ENCODE measurements at places on chromosomes 1 and 21.

DNA sequence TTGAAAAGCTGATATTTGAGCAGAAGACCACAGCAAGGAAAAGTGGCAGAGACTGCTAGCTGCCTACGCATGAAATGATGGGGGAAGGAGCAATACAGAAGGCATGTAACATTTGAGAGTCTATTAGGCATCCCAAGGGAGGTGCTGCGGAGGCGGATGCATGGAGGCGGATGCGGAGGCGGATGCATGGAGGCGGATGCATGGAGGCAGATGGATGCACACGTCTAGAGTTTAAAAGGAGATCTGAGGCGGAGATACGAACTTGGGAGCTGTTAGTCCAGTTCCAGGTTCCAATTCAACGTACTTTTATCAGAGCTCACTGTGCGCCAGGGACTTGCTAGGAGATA is 744 bp upstream of the DDX20 start:
- peak; percentile 24 for DNase-seq

GRCh38 chr1:201185527-201186128 is 5.0 kb upstream of the IGFN1 start:
- DNase-seq = no peak

GRCh38 chr1:147167365-147167764 is 4.9 kb downstream of the PRKAB2 start:
- no peak for DNase-seq

GRCh38 chr1:182404781-182405180 is 4.3 kb upstream of the TEDDM1 start:
- DNase-seq = no peak

DNA sequence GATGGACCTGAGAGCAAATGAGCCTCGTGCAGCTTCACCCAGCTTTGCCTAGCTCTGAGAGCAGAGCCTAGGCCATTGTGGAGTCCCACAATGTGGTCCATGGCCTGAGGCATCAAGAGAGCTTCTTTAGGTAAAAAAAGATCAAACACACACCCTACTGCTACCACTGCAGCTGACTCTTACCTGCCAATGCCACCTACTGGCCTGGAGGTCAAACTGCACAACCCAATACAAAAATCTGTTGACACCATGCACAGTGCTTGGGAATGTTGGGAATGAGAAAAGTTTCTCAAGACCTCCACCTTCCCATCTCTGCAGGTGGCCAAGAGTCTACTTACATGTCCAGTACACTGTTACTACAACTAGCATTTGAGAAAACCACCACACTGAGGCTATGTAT is 60.6 kb downstream of the UCHL5 start:
- no peak for DNase-seq

DNA sequence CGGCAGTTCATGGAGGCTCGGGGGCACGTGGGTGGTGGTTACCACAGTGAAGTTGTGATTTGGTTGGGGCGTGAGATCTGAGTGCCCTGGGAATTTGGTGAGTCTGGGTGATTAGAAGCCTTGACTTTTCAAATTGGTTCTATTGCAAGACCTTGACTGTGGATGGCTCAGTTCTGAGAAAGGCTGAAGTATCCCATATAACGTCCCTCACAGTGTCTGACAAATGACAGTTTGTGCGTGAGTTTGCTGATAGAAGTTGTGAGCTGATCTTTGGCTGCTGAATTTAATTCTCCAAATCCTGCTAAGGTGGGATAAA is 549 bp downstream of the MSH4 start:
- no peak for DNase-seq

DNA sequence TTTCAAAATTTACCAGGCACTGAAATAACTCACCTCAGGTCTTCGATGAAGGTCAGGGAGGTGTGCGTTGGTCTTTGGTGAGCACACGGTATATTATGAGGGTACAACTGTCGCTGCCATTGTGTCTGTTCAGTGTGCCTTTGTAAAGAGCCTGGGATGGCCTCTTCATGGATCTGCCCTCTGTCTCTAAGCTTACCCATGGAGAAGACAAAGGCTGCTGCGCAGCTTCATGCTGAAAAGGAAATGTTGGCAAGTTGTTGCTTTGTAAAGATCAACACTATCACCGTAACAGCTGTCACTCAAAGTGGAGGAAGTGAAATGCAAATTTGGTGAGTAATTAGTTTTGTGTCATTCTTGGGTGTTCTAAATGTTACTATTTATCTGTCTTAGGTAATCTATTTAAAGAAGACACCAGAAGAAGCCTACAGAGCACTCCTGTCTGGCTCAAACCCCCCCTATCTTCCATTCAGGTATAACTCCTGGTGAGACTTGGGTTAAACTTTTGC is 71.6 kb downstream of the CDC14A start:
- DNase-seq = peak; percentile 18

DNA sequence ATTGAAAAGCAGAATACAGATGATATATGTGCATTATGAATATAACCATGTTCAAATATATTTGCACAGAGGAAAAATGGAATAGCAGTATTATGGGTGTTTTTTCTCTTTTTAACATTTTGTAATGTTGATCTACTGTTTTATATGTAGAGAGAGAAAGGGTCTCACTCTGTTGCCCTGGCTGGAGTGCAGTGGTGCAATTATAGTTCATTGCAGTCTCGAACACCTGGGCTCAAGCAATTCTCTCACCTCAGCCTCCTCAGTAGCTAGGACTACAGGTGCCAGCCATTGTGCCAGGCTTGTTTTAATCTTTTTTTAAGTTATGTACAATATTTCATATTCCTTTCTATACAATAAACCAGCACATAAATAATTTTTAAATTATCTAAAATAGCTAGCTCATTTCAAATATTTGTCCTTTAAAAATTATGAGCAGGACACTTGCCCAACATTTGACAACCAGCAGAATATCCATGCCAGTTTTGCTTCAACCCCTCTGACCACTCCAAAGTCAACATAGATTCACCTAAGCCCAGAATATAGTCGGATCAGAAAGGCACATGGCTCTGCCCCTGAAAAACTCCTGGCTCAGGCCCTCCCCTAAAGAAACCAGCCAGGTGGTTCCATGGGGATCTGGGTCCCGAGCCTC is 29.8 kb downstream of the ZNF281 start:
- DNase-seq = no peak

DNA sequence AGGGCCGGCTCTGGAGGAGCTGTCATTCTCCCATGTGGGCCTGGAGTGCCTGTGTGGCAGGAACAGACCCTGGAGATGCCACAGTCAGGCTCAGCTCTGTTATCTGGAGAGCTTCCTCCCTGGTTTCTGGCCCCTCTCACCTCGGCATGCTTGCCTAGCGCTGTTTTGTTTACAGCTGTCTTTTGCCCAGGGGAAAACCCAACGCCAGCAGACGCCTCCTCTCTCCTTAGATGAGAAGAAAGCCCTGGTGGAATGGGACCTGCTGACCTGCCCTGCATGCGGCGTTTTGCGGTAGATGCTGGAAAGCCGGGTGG is 104.9 kb downstream of the CRYAA start:
- no peak for DNase-seq

GRCh38 chr1:201561195-201561564 is 22.3 kb downstream of the NAV1 start:
- DNase-seq = no peak

DNA sequence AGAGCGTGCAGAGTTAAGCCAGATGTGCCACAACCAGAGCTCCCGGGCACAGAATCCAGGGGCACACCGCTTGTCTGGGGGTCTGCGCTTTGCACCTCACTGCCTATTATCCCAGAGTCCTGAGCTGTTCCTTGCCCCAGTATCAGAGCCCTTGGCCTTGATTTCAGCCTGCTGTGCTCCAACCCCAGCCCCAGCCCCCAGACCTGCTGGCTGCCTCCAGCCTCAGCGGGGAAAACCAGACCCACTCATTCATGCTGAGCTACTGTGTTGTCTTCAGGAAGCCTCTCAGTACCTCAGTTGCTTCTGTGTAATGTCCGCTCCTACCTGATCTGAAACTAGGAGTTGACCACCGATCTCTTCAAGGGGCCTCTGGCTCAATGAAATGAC is 1.1 kb downstream of the IKBKE start:
- DNase-seq = peak; percentile 53

DNA sequence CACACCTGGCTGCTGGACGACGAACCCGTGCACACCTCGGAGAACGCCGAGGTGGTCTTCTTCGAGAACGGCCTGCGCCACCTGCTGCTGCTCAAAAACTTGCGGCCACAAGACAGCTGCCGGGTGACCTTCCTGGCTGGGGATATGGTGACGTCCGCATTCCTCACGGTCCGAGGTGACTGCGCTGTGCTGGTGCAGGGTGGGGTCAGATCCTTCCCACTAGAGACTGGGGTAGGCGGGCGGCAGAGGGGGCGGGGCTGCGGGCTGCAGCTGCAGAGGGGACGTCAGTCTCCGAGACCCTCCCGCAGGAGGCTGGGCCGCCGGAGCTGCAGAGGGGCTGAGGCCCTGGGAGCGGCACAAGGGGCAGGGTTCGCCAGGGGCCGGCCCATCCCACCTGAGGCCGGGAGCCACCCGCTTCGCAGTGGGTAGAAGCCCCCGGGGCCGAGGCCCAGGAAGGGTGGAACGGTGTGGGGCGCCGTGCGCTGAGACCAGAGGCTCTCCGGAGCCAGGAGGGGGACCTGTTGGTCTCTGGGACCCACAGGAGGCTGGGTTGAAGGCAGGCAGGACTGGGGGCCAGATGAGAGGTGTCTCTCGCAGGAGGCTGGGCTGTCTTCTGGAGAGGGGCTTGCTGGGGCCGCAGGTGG is 90.6 kb downstream of the TRIM11 start:
- DNase-seq = no peak

GRCh38 chr1:201022493-201022819 is 1.1 kb downstream of the KIF21B start:
- no peak for DNase-seq

- DNase-seq = no peak
Observed at GRCh38 chr1:2255420-2256369, 27.6 kb downstream of the SKI start.

DNA sequence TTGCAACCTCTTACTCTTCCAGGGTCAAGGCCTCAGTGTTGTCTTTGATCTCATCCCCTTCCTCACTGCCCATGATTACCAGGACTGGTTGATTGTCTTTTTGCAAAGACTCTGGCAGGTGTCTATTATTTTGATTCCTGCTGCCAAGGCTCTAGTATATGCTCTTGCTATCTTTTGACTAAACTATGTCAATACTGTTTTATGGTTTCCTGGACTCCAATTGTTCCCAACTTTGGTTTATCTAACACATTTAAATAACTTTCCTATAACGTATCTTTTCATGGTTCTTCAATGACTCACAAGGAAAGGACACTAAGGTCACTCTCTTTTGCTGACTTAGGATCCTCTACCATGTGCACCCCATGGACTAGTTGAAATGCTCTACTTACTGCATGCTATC is 141.5 kb downstream of the PTPRC start:
- DNase-seq = no peak

DNA sequence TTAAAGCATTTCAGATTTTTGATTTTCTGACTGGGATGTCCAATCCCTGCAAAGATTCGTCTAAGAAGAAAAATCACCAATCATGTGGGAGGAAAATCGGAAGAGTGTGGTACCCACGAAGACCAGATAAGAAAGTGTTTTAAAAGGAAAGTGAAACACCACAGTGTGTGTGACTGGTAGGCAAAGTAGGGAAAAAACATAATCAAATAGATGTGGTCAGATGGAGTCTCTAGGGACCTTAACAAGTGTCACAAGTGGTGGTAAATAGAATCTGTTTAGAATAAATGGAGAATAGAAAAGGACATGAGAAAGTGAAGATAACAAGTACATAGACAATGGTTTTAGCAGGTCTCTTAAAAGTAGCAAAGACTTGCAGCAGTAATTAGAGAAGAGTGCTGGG is 154.6 kb downstream of the SLC30A10 start:
- DNase-seq = peak; percentile 53

- no peak for DNase-seq
Observed at GRCh38 chr1:246530482-246530881, 23.4 kb upstream of the SMYD3 start.

DNA sequence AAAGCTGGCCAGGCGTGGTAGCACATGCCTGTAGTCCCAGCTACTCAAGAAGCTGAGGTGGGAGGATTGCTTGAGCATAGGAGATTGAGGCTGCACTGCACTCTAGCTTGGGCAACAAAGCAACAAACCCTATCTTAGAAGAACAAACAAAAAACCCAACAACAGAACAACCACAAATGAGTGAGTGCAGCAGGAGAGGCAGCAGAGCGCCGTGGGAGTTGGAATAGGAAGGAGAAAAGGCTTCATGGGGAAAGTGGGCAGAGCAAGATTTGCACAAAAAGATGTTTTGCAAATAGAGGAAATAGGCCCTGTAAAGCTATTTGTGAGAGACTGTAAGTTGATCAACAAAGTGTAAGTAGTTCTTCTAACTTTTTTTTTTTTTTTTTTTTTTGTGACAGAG is 19.6 kb downstream of the SMAP2 start:
- DNase-seq = no peak

GRCh38 chr1:236913371-236914037 is 90.7 kb downstream of the MT1HL1 start:
- no peak for DNase-seq

- DNase-seq = no peak
Observed at GRCh38 chr1:248834343-248834940, 3.6 kb upstream of the ZNF672 start.

GRCh38 chr1:107139833-107140702 is 771 bp upstream of the NTNG1 start:
- DNase-seq = peak; percentile 41

DNA sequence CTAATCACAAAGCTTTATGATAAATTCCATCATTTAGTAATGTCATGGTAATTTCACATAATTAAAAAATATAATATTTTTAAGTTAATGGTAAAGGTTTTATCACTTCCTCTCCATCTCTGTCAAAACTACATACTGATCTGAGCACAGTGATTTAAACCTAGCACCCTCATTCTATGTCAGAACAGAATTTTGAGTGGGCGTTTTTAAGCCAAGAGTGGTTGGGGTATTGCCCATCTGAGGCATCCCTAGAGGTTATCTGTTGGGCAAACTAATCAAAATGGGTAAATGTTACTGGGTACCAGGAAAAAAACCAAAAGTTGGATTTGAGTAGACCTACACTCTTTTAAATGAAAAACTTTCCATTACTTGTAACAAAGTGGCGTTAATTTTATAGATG is 100.7 kb upstream of the GFI1 start:
- peak; percentile 48 for DNase-seq

GRCh38 chr1:188988589-188988988 is 1489.1 kb downstream of the BRINP3 start:
- DNase-seq = no peak

DNA sequence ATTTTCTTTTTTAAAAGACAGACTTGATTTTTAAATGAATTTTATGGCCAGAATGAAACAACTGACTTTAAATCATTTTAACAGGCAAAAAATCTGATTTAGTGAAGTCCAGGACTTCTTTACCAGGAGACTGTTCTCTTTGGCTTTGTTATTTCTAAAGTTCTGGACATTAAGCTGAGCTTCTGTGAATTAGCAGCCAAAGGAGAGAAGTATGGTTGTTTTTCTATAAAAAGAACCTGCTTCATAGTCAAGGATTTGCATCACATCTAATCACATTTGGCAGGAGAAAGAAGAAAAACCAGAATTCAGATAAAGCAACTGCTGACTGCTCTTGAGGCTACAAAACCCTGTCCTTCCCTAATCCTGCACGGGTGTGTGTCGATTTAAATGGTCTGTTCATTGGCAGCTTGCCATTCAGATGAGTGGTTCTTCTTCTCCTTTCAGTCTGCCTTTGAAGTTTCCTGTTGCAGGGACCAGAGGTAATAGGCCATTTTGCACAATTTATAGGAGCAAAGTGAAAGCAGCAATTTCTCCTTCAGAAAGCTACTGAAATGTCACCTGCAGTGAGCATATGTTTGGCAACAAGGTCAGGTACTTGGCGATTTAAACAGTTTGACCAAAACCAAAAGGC is 215.4 kb downstream of the OLFM3 start:
- DNase-seq = no peak

Data from GM10248 (cell line).